GM23338 (cell line): ENCODE measurements at places on chromosomes 7 and 10.

DNA sequence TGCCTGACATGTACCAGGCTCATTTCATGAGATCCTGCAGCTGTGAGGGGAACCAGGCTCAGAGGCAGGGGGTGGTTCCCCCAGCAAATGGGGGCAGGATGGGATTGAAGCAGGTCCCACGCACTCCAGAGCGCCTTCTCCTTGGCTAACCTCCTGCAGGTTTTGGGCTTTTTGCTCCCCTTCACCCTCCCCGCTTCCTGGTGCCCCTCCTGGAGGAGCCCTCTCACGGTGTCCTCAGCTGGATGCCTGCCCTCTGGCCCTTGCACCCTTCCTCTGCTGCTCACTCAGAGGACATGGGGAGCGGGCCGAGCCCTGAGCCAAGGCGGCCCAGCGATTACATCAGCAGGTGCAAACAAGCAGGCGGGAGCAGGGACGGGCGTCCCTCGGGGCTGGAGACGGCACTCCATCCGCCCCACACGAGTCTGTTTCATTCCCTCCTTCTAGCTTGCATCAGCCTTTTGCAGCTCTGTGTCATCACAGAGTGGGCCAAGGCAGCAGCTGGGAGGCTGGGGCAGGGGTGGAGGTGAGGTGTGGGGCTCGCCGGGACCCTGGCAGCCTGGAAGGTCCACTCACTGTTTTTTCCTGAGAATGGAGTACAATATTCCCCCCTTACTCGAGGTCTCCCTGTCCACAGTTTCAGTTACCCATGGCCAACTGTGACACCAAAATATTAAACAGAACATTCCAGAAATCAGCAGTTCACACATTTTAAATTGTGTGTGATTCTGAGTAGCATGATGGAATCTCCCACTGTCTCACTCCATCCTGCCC, 52.7 kb upstream of the SLC29A3 start:
- peak; percentile 45 for DNase-seq

DNA sequence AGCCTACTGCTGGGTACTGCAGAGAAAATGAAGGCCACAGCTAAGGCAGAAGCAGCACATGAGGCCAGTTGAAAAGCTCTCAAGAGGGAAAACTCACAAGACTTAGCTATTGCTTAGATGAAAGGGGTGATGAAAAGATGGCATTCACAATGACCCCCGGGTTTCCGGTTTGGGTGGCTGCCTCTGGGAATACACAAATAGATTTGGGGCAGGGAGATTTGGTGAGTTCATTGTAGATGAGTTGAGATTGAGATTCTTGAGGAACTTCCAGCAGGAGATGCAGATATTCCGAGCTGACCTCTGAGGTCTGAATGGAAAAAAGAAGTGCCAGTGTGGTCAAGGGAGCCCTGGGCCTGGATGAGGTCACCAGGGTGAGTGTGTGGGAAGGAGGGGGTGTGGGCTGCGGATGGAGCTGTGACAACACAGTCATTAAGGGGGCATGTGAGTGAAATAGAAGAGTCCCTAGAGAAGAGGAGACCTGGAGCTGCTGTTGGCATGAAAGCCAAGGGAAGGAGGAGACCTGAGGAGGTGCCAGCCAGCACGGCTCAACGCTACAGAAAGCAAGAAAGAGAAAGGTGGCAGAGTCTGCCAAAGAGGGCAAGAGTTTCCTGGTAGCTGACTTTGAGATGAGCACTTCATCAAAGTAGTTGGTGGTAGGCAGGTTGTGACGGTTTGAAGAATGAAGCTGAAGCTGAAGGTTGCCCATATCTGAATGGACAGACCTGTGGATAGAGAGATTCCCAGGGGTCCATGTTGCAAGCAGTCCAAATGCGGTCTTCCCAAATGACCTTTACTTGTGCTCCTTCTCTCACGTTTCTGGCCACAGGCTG, 43.7 kb downstream of the HIF1AN start:
- no peak for DNase-seq

GRCh38 chr10:86085686-86086085, 280.9 kb downstream of the GRID1 start:
- DNase-seq, result no peak

- DNase-seq, result no peak
Measured at GRCh38 chr10:100775386-100775785, 30.0 kb downstream of the PAX2 start.

GRCh38 chr10:3213758-3214515, 41.4 kb upstream of the PITRM1 start:
- no peak for DNase-seq

DNA sequence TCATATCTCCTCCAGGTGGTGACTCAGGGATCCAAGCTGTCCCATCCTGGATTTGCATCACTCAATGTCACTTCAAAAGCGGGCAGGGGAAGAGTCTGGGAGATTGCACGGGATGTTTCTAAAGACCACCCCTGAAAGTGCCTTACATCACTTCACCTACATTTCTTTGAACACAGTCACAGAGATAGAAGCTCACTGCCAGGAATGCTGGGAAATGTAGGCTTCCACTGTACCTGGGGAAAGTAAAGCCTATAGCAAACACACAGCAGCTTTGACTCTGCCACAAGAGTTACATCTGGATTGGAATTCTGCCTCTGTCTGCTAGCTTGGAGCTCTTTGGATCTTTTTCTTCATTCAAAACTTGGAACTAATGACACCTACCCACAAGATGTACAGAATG, 300.9 kb downstream of the WDR11 start:
- peak; percentile 30 for DNase-seq

- no peak for DNase-seq
Measured at GRCh38 chr7:158056761-158057160, 530.9 kb downstream of the PTPRN2 start.

- no peak for DNase-seq
Measured at GRCh38 chr7:39557911-39558310, 8.3 kb upstream of the YAE1 start.

GRCh38 chr10:110165239-110165638, 42.2 kb upstream of the MXI1 start:
- DNase-seq, result no peak

GRCh38 chr7:150784954-150785353, 15.2 kb downstream of the TMEM176B start:
- no peak for DNase-seq

DNA sequence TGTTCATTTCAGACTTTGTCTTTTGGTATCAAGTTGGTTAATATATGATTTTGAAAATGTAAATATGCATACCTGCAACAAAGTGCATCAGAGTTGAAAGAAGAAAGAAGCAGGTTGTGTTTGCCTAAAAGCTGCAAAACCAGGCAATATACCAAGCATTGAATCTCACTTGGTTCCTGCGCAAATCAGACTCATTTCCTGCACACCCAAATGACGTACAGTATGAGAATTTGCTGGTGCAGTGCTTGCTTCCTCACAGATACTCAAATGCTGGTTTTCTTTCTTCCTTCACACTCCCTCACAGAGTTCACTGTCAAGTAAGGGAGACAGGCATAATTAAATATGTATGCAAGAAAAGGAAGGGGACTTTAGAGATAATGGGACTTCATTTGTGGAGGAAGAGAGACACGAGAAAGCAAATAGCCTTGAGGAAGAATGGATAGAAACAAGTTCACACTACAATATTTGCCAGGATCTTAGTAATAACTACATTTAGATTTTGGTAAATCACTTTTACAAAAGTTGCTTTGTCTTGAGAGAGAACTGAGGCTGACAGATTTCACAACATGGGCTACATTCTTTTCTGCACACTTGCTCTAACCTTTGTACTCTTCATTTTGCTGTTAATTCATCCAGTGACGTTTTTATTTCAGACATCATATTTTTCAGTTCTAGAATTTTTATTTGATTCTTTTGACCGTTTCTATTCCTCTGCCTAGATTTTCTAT, 56.9 kb upstream of the AOAH start:
- DNase-seq, result no peak

- DNase-seq, result no peak
Measured at GRCh38 chr10:76435157-76435556, 1003.7 kb downstream of the LRMDA start.

GRCh38 chr7:50121286-50121685, 28.2 kb upstream of the ZPBP start:
- no peak for DNase-seq

DNA sequence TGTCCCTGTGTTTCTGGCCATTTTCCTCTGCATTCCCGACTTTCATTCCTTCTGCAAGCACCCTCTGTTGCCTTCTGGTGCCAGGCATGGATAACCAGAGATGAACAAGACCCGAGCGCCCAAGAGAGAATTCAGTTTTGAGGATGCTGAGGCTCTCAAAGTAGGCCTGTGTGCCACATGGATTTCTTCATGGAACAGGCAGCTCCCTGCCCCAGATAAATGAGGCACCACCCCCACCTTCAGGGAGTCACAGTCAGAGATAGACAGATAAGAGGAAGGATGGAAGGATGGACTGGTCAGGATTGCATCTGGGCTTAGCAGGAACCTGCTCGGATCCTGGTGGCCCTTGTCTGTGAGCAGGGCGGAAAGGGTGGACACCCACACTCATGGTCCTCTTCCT, 49.4 kb downstream of the ADCYAP1R1 start:
- DNase-seq, result no peak

- no peak for DNase-seq
Measured at GRCh38 chr7:3951316-3952055, 650.4 kb downstream of the SDK1 start.

DNA sequence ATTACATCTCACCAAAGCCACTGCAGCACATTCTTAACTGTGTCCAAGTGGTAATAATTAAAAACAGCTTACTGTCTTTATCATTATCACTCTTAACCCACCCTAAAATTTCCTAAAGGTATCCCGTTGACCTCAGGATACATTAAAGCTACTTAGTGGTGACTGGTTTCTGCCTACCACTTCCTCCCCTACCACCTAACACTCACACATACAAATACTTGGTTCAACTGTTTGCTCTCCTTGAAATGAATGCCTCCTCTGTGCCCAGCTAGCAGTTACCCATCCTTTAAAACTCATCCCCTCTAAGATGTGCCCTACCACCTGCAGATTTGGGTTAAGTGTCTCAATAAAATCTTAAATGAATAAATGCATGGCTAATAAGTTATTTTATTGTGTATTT, 7.1 kb downstream of the PCGF5 start:
- no peak for DNase-seq

GRCh38 chr7:69860941-69861622, 262.8 kb downstream of the AUTS2 start:
- no peak for DNase-seq

DNA sequence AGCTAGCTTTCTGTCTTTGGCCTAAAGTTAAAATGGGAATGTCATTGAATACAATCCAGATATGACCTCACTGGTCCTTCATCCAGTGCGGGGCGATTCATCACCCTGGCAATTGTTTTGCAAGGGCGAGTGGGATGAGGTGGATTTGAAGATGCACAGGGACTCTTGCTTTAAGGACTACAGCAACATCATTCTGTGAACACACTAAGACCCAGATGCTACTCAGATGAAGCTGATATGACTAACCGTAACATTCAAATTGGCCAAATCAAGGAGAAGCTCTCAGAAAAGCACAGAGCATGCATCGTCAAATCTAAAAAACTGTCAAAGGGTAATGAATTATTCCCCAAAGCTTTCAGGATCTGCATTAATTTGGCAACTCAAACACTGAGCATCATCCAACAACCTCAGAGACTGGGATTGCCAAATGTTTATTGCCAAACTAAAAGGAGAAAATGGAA, 12.8 kb downstream of the CPA1 start:
- no peak for DNase-seq

- peak; percentile 55 for DNase-seq
Measured at GRCh38 chr7:76330673-76331072, 28.1 kb downstream of the YWHAG start.
